Uterus (tissue), 4 donors: ENCODE measurements at places on chromosomes 6 and 20. TPM values are rescaled to one million over a fixed set of nuclear protein-coding genes. Genes with fewer than 3 reads are reported as not detected.

The GPSM3 gene
- total RNA-seq = 2.3 TPM

The KHDC1L gene
- total RNA-seq = not detected

- no peak overlapping the region for H3K4me3 ChIP-seq
- H3K36me3 ChIP-seq = no peaks in the 10 kb centered on the region
- no peak for DNase-seq
- no peaks in the 10 kb centered on the region for H3K27me3 ChIP-seq
- no peak overlapping the region for H3K27ac ChIP-seq
These were observed 108.8 kb downstream of the PPP1R14C start for GRCh38 chr6:150251566-150252186.

DNA sequence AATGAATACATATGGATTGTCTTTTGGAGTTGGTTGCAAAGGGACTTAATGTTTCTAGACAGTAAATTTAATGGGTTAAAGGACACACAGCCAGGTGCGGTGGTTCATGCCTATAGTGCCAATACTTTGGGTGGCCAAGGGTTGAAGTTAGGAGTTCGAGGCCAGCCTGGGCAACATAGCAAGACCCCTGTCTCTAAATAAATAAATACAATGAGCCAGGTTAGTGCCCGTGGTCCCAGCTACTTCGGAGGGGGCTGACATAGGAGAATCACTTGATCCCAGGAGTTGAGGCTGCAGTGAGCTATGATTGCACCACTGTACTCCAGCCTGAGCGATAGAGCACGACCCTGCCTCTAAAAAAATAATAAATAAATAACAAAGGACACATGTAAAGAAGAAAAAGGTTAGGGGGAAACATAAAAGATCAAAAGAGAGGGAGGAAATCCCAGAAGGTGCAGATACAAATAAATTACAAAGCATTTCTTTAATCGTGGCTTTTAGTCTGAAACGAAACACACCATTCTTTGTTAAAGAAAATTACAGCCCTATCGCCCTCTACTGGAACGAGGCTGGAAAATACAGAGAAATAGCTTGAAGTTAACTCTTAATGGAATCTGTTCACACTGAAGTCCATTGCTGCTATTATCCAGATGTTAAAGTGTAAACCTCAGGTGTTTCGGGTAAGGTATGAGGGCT, 42.6 kb upstream of the SCML4 start:
- no peaks in the 10 kb centered on the region for H3K4me1 ChIP-seq
- peaks cover 2% of the 10 kb centered on the region for H3K36me3 ChIP-seq
- H3K27me3 ChIP-seq = no peaks in the 10 kb centered on the region
- H3K27ac ChIP-seq = no peak overlapping the region
- no peak for DNase-seq

The TUBB2B gene
- total RNA-seq = 0.26 TPM

DNA sequence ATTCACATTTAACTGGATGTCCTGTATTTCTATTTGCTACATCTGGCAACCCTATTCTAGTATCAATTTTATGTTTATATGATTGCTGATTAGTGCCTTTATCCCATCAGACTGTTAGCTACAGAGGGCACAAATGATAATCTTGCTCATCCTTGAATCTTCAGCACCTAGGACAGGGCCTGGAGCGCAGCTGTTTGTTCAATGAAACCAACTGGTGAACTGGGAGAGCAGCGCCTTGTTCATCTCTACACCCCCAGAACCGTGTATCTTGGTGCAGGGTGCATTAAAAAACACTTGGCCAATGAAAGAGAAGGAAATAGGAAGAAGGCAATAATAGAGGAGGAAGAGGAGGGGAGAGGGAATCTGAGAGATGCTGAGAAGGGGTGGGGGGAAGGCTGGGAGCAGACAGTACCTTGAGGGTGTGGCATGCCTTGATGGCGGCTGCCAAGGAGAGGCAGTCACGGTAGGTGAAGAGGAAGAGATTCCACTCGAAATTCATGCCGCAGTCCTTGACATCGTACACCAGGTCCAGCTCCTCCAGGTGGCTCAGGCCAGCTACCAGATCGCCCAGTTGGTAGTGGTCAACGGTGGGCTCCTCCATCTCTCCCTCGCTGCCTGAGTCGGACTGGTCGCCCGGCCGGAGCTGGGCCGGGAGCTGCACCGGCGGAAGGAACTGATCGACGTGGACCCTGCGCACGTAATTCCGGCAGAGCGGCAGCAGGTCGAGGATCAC, 15.5 kb downstream of the TMEM151B start:
- H3K27ac ChIP-seq = no peak overlapping the region
- H3K4me1 ChIP-seq = no peaks in the 10 kb centered on the region
- H3K4me3 ChIP-seq = no peak overlapping the region
- no peaks in the 10 kb centered on the region for H3K27me3 ChIP-seq
- no peak for DNase-seq

DNA sequence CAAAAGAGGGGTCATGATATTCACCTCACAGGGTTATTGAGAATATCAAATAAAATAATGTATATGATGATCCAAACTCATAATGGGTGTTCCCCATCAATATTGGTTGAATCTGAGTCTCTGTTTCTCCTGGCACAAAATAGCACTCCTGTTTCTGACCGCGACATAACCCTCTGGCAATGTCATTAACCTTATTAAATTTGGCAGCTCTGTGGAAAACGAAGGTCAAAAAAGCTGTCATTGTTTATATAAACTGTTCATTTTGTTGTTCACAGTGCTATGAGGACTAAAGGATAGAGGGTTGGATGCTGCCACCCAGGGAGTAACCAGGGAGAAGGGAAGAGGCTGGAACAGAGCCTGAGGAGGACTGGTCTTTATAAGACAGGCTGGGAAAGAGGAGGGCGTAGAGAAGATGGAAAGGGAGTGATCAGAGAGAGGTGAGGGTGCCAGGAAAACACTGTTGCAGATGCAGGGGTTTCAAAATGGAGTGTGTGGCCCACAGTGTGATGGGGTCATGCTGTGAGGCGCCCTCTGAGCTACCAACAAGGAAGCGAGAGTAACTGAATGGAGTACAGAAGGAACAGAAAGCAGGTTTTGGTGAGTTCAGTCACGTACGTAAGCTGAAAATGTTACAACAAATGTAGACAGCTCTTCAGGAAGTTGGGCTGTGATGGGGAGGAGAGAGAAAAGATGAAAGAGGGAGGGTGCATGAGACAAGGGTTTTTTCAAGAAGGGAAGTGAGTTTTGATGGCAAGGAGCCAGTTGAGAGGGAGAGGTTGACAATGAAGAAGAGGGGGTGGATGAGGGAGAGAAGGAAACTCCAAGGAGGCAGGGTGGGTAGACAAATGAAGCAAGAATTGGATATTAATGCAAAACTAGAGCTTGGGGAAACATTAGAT, 251.6 kb upstream of the TAB2 start:
- DNase-seq = no peak
- no peaks in the 10 kb centered on the region for H3K4me1 ChIP-seq
- H3K36me3 ChIP-seq = no peaks in the 10 kb centered on the region
- H3K27ac ChIP-seq = no peak overlapping the region
- H3K4me3 ChIP-seq = no peak overlapping the region
- no peaks in the 10 kb centered on the region for H3K27me3 ChIP-seq

The XRN2 gene
- total RNA-seq = 61.1 TPM

DNA sequence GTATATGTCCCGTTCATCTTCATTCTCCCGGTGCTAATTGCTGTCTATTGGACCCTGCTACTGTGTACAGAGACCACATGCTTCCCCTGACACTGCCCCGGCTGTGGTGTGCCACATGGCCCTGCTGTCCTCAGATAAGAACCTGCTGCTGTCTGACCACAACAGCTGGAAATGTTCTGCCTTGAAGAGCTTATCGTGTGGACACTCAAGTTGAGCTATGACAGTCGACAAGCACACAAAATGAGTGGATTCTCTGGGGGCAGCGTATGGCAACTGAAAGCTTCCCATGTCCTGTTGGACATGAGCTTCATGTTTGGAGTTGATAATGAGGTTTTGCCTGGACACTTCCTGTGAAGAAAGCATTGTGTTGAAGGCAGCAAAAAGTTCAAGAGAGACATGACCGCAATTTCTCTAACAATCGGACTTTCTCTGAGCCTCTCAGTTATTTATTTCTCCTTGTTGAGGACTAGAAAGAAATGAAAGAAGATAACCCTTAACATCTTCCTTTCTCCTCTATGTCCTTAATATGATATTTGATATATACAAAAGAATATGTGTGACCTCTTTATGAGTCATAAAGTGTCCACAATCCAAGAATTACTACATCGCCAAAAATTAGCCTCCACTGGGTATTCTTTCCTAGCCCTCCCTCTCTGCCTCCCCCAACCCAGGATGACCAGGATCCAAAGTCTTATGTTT, 187.1 kb upstream of the TCF21 start:
- no peaks in the 10 kb centered on the region for H3K4me1 ChIP-seq
- no peaks in the 10 kb centered on the region for H3K36me3 ChIP-seq
- DNase-seq = no peak
- no peaks in the 10 kb centered on the region for H3K27me3 ChIP-seq
- no peak overlapping the region for H3K4me3 ChIP-seq

GRCh38 chr6:40535110-40535818, 51.9 kb downstream of the LRFN2 start:
- H3K4me3 ChIP-seq = no peak overlapping the region
- no peaks in the 10 kb centered on the region for H3K27me3 ChIP-seq
- H3K27ac ChIP-seq = no peak overlapping the region
- no peaks in the 10 kb centered on the region for H3K36me3 ChIP-seq

- no peak for DNase-seq
- H3K4me3 ChIP-seq = no peak overlapping the region
- H3K27me3 ChIP-seq = no peaks in the 10 kb centered on the region
- no peak overlapping the region for H3K27ac ChIP-seq
- H3K36me3 ChIP-seq = no peaks in the 10 kb centered on the region
- no peaks in the 10 kb centered on the region for H3K4me1 ChIP-seq
These were observed 126.6 kb downstream of the SIM1 start for GRCh38 chr6:100338090-100338489.

- H3K36me3 ChIP-seq = no peaks in the 10 kb centered on the region
- no peaks in the 10 kb centered on the region for H3K27me3 ChIP-seq
- DNase-seq = no peak
- no peak overlapping the region for H3K4me3 ChIP-seq
- H3K4me1 ChIP-seq = no peaks in the 10 kb centered on the region
- H3K27ac ChIP-seq = no peak overlapping the region
These were observed 29.5 kb downstream of the GLP1R start for GRCh38 chr6:39077882-39078594.

The UNC5CL gene
- total RNA-seq = 0.26 TPM

GRCh38 chr6:4936681-4937041, 67.2 kb downstream of the RPP40 start:
- H3K27me3 ChIP-seq = no peaks in the 10 kb centered on the region
- H3K4me1 ChIP-seq = peaks cover 4% of the 10 kb centered on the region
- DNase-seq = peak; percentile 44
- no peak overlapping the region for H3K4me3 ChIP-seq
- H3K27ac ChIP-seq = peak overlapping the region; percentile 16

DNA sequence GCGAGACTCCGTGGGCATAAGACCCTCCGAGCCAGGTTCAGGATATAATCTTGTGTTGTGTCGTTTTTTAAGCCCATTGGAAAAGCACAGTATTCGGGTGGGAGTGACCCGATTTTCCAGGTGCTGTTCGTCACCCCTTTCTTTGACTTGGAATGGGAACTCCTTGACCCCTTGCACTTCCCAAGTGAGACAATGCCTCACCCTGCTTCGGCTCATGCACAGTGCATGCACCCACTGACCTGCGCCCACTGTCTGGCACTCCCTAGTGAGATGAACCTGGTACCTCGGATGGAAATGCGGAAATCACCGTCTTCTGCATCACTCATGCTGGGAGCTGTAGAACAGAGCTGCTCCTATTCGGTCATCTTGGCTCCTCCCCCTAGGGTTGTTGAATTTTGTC, 307.7 kb upstream of the DEFB115 start:
- H3K4me3 ChIP-seq = no peak overlapping the region
- no peaks in the 10 kb centered on the region for H3K4me1 ChIP-seq
- H3K27ac ChIP-seq = no peak overlapping the region
- no peak for DNase-seq

DNA sequence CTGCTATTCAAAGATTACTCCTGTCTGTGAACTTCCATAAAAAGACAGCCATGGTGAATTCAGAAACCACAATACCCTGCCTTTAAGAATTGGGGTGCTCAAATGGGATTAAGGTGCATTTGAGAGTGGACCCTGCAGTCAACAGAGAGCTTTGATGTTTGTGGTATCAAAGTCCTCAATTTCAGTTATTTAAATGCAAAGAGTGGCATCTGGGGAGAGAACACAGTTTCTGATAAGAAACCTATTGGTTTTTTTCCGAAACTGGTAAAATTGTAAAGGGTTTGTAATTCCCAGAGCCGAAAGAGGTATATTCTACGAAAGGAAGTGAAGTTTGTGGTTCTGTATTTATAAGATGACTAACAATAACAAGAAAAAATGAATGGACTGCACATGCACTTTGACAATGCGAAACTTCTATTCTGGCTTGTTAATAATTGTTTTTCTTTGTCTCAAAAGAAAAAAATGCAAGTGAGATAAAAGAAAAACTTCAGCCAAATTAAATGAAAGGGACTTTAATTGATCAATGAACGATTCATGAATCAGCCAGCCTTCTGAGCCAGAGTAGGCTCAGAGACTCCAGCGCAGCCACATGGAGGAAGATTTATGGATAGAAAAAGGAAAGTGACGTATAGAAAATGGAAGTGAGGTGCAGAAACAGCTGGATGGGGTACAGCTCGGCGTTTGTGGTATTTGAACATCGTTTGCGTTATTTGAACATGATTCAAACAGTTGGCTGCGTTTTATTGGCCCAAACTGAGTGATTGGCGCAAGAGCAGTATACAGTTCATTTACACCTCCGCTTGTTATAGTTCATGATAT, 70.5 kb upstream of the DUSP22 start:
- H3K36me3 ChIP-seq = no peaks in the 10 kb centered on the region
- DNase-seq = no peak
- no peaks in the 10 kb centered on the region for H3K4me1 ChIP-seq
- H3K4me3 ChIP-seq = no peak overlapping the region
- no peaks in the 10 kb centered on the region for H3K27me3 ChIP-seq

DNA sequence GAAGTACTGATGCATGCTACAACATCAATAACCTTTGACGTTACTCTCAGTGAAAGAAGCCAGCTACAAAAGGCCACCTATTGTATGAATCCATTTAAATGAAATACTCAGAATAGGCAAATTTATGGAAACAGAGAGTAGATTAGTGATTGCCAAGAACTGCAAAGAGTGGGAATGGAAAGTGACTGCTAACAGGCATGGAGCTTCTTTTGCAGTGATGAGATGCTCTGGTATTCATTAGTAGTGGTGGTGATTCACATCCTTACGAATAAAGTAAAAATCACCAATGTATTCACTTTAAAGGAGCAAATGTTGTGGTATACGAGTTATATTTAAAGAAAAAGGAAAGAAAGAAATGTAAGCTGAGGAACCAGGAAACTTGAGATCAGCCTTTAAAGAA, 126.8 kb upstream of the SAMD5 start:
- H3K4me1 ChIP-seq = no peaks in the 10 kb centered on the region
- H3K27ac ChIP-seq = no peak overlapping the region
- no peaks in the 10 kb centered on the region for H3K36me3 ChIP-seq
- DNase-seq = no peak

The RNF39 gene
- total RNA-seq = not detected

The CFB gene
- total RNA-seq = 31.5 TPM

DNA sequence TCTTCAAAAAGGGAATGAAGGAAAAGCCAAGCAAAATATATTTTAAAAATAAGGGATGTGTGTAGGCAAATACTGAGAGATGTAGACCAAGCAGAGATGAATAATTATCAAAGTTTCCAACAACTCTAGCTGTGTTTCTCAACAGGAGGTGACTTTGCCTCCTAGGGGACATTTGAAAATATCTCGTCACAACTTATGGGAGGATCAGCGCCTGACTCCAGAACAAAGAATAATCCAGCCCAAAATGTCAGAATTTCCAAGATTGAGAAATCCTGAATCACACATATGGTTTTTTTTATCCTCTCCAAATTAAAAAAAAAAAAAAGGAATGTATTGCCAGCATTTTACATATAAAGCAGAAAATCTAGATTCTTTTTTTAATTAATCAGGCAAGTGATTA, 241.2 kb upstream of the ZFP64 start:
- no peak for DNase-seq
- no peaks in the 10 kb centered on the region for H3K36me3 ChIP-seq
- no peak overlapping the region for H3K27ac ChIP-seq
- no peaks in the 10 kb centered on the region for H3K27me3 ChIP-seq
- H3K4me3 ChIP-seq = no peak overlapping the region

The FLRT3 gene
- total RNA-seq = 14.4 TPM
